Activated T-helper 2 cell treated with anti-CD3 and anti-CD28 coated beads, Interferon-gamma antibody, Interleukin-2, Interleukin-4, amounts not matched to agents 10 μg/mL and 5 μg/mL and 100 μg/mL, durations not matched to agents 14 hours and 24 hours and 36 hours (primary cell): ENCODE measurements at places on chromosomes 4 and X. TPM values are rescaled to one million over a fixed set of nuclear protein-coding genes. Genes with fewer than 3 reads are reported as not detected.
A peak's percentile ranks its signal among the peaks of the same experiment; 100 is the strongest.

DNA sequence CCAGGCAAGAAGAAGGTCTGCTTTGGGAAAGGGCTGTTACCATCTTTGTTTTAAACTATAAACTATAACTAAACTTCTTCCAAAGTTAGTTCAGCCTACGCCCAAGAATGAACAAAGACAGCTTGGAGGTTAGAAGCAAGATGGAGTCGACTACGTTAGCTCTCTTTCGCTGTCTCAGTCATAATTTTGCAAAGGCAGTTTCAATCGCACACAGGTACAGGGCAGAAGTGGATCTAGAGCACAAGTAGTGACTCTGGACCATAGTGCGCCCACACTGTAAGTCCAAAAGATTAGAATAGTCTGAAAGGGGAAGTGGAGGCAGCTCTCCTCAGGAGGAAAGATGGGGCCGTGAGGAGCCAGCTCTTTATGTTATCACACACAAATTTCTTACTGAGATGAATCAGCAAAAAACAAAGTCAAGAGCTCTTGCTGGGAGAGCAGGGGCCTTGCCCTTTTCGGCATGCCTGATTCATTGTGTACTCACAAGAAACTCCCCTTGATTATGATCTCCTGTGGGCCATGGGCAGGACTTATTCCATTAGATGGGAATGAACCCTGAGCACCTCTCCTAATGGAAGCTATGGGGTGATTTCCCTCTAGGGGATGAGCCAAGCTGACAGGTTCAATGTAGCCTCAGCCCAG is 58.6 kb downstream of the FUNDC1 start:
- H3K4me1 ChIP-seq: no peaks in the 10 kb centered on the region

GRCh38 chr4:18630218-18631110 is 608.9 kb upstream of the LCORL start:
- no peaks in the 10 kb centered on the region for H3K36me3 ChIP-seq
- no peaks in the 10 kb centered on the region for H3K4me1 ChIP-seq
- no peaks in the 10 kb centered on the region for H3K27me3 ChIP-seq
- DNase-seq: no peak
- no peak overlapping the region for H3K4me3 ChIP-seq

DNA sequence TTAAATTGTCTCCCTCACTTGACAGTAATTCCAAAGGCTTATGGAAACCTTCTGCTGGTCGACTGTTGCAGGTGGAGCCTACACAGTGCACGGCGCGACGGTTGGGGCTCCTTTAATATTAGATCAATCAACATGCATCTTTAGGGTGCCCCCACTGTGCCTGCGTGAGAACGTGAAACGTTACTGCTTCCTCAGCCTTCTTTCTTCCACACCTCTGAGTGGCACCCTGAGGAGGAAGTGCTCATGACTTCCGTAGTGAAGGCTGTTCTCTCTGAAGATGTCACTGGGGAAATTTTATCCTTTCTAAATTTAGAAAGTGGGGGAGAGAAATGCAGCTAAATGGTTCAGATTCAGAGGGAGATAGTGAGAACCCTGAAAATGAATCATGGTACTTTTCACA is 184.0 kb upstream of the ZFP42 start:
- H3K27ac ChIP-seq: no peak overlapping the region
- H3K36me3 ChIP-seq: no peaks in the 10 kb centered on the region
- no peak overlapping the region for H3K4me3 ChIP-seq

DNA sequence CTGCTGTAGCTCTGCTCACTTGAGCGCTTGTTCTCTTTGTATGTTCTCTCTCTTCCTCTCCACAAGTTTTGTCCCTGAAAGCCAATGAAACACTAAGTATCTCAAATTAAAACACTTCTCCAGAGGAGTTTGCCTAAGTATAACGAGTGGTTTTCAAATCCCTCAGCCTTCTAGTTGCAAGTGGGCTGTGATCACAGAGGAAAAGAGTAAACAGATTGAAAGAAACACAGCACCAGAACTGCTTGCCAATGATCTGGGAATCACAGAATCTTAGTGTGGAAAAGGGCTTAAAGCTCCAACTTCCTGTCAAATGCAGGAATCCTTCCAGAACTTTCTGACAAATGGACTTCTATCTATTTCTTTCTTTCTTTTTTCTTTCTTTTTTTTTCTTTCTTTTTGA is 4.8 kb upstream of the PRSS12 start:
- DNase-seq: no peak
- no peaks in the 10 kb centered on the region for H3K36me3 ChIP-seq
- H3K4me3 ChIP-seq: no peak overlapping the region
- H3K27ac ChIP-seq: no peak overlapping the region
- peaks cover 7% of the 10 kb centered on the region for H3K4me1 ChIP-seq

- DNase-seq: no peak
- H3K4me3 ChIP-seq: no peak overlapping the region
- H3K4me1 ChIP-seq: no peaks in the 10 kb centered on the region
These were observed 159.9 kb downstream of the PCDH7 start for GRCh38 chr4:30879855-30880598.

DNA sequence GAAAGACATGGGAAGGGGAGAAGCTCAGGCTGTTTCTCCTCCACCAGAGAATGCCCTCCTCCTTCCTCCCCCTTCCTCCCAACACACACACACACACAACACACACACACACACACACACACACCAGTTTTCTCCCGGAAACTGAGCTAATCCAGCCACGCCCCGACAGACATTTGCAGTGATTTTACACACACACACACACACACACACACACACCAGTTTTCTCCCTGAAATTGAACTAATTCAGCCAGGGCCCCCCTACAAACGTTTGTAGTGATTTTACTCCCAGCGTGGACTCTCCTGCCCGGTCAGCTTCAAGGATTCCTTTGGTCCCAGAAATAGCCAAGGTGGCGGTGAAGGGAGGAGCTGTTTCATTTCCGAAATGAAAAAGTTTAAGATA is 32.9 kb upstream of the STX18 start:
- peaks cover 4% of the 10 kb centered on the region for H3K36me3 ChIP-seq
- H3K27ac ChIP-seq: no peak overlapping the region
- DNase-seq: no peak

Gene CENPVL1
- total RNA-seq: not detected in 2 replicates

GRCh38 chrX:49876750-49877149 is 2.5 kb upstream of the USP27X start:
- H3K36me3 ChIP-seq: no peaks in the 10 kb centered on the region
- H3K4me1 ChIP-seq: peaks cover 12% of the 10 kb centered on the region
- no peak for DNase-seq

Gene RBM46
- total RNA-seq: not detected in 2 replicates

GRCh38 chr4:31204874-31205273 is 484.7 kb downstream of the PCDH7 start:
- H3K27me3 ChIP-seq: no peaks in the 10 kb centered on the region
- no peak for DNase-seq
- H3K27ac ChIP-seq: no peak overlapping the region
- no peaks in the 10 kb centered on the region for H3K36me3 ChIP-seq

GRCh38 chr4:41212616-41213203 is 1.6 kb downstream of the APBB2 start:
- H3K4me1 ChIP-seq: peaks cover 25% of the 10 kb centered on the region
- H3K27me3 ChIP-seq: peaks cover 64% of the 10 kb centered on the region
- H3K4me3 ChIP-seq: peak overlapping the region; percentile 41
- no peaks in the 10 kb centered on the region for H3K36me3 ChIP-seq

GRCh38 chrX:154719132-154719675 is 31.7 kb downstream of the GAB3 start:
- H3K4me1 ChIP-seq: peaks cover 51% of the 10 kb centered on the region
- peak; percentile 22 for DNase-seq
- peaks cover 23% of the 10 kb centered on the region for H3K36me3 ChIP-seq
- peak overlapping the region; percentile 31 for H3K4me3 ChIP-seq
- peak overlapping the region; percentile 71 for H3K27ac ChIP-seq

Gene IBSP
- total RNA-seq: not detected in 2 replicates

DNA sequence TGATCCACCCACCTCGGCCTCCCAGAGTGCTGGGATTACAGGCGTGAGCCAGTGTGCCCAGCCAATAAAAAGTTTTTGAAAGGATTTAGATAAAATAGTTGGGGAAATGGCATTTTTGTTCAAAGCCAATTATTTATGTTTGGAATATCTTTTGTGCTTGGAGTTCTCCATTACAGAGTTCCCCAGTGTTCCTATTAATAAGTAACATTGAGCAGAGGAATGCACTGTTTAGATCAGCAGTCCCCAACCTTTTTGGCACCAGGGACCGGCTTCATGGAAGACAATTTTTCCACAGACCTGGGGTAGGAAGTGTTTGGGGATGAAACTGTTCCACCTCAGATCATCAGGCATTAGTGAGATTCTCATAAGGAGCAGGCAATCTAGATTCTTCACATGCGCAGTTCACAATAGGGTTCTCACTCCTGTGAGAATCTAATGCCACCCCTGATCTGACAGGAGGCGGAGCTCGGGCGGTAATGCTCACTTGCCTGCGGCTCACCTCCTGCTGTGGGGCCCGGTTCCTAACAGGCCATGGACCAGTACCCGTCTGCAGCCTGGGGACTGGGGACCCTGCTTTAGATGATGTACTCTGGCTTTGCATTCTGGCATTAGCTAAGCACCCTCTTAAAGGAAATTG is 8.3 kb downstream of the PKD2 start:
- H3K4me3 ChIP-seq: no peak overlapping the region
- no peaks in the 10 kb centered on the region for H3K27me3 ChIP-seq
- peaks cover 31% of the 10 kb centered on the region for H3K4me1 ChIP-seq
- H3K36me3 ChIP-seq: peaks cover 36% of the 10 kb centered on the region

GRCh38 chr4:126757219-126757618 is 875.5 kb upstream of the INTU start:
- no peak overlapping the region for H3K27ac ChIP-seq
- H3K4me3 ChIP-seq: no peak overlapping the region
- H3K36me3 ChIP-seq: no peaks in the 10 kb centered on the region
- H3K27me3 ChIP-seq: no peaks in the 10 kb centered on the region
- DNase-seq: no peak
- no peaks in the 10 kb centered on the region for H3K4me1 ChIP-seq

Gene GATA1
- total RNA-seq: not detected in 2 replicates

Gene ADGRG2
- 0.02 TPM in 1 of 2 replicates, not detected in the other for total RNA-seq

DNA sequence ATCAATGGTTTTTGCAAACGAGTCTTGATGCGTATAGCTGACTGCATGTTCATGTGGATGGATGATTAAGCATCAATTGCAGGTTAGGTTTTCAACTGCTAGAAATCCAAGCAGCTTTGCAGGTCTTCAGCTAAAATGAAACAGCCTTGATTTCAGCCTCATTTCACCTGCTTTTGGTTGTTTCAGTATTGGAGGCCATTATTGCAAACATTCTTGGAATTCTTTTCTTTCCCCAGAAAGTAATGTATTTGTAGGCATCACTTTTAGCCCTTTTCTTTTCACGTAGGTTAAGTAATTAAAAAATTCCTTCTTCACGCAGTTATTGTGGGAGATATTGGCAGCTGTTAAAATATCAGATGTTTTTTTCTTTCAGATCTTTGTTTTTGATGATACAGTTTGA is 8.8 kb downstream of the ZAR1 start:
- H3K4me1 ChIP-seq: peaks cover 7% of the 10 kb centered on the region
- peaks cover 5% of the 10 kb centered on the region for H3K27me3 ChIP-seq
- no peak overlapping the region for H3K4me3 ChIP-seq

Gene NSUN7
- total RNA-seq: 0.09 TPM in 1 of 2 replicates, not detected in the other

DNA sequence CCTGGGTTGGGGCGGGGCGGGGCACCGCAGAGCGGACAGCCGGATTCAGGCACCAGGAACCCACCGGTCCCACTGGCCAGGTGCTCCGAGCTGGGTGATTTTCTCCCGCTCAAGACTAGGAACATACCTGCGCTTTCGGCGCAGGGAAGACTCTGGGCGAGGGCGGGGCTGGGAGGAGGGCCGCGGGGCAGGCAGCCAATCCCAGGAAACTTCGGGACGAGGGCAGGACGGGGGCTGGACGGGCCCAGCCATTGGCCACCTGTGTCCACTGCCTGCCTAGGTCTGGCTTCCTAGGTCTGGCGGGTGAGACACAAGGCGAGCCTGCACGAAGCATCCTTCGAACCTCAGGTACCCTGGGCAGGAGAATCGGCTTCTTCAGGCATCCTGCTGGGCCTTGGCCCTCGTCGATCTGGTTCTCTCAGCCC is 274 bp upstream of the ERVMER34-1 start:
- peak overlapping the region; percentile 58 for H3K4me3 ChIP-seq
- H3K27me3 ChIP-seq: peaks cover 50% of the 10 kb centered on the region
- no peak for DNase-seq
- H3K4me1 ChIP-seq: peaks cover 6% of the 10 kb centered on the region
- H3K36me3 ChIP-seq: no peaks in the 10 kb centered on the region
- H3K27ac ChIP-seq: no peak overlapping the region

DNA sequence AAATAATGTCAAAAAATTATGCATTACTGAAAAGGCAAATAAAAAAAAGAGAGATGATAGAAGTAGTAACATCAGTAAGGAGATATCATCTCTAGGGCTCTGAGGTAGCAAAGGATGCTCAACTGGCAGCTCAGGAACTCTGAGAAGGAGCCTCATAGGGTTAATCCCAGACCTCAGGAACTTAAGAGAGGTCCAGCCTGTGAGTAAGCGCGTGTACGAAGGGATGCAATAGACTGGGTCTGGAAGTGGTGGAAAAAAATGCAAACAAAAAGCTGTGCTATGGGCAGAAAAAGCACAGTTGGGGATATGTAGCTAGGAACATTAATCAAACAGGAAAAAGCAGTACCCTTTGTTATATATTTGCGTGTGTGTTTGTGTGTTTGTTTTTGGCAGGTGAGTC is 282.0 kb downstream of the GALNTL6 start:
- no peaks in the 10 kb centered on the region for H3K4me1 ChIP-seq
- H3K27me3 ChIP-seq: no peaks in the 10 kb centered on the region

DNA sequence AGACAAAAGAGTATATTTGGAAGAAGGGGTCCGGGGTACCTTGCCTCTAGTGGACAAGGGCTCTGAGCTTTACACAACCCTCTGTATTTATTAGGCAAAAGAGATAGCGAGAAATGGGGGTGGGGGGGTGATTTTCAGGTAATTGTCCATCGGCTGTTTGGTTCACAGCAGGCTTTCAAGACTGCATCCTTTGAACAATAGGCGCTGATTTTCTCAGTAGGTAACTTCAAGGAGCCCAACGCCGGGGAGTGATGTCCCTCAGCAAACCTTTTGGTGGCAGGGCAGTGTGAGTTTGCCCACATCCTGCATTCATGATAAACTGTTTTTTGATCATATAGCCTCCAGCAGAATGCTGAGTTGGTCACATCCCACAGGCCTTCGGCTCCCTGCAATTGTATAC is 61.6 kb downstream of the KDM5C start:
- no peaks in the 10 kb centered on the region for H3K36me3 ChIP-seq
- no peaks in the 10 kb centered on the region for H3K27me3 ChIP-seq
- no peak overlapping the region for H3K27ac ChIP-seq
- H3K4me1 ChIP-seq: no peaks in the 10 kb centered on the region
- DNase-seq: no peak

Gene OPRPN
- total RNA-seq: not detected in 2 replicates

GRCh38 chrX:79556800-79557199 is 189.7 kb upstream of the ITM2A start:
- no peaks in the 10 kb centered on the region for H3K4me1 ChIP-seq
- H3K27me3 ChIP-seq: no peaks in the 10 kb centered on the region
- H3K27ac ChIP-seq: no peak overlapping the region
- no peaks in the 10 kb centered on the region for H3K36me3 ChIP-seq
- DNase-seq: no peak
- no peak overlapping the region for H3K4me3 ChIP-seq

- H3K4me1 ChIP-seq: no peaks in the 10 kb centered on the region
- DNase-seq: no peak
- H3K27ac ChIP-seq: no peak overlapping the region
These were observed 2.8 kb downstream of the AWAT2 start for GRCh38 chrX:70046978-70047377.

- H3K36me3 ChIP-seq: peaks cover 39% of the 10 kb centered on the region
- no peak overlapping the region for H3K4me3 ChIP-seq
- H3K27ac ChIP-seq: no peak overlapping the region
- H3K27me3 ChIP-seq: no peaks in the 10 kb centered on the region
These were observed 155.7 kb upstream of the MAP3K15 start for GRCh38 chrX:19670854-19671620.

Gene CFAP47
- not detected in 2 replicates for total RNA-seq
